Cerebellum (tissue), 4 donors: ENCODE measurements at places on chromosomes 2 and 18.

DNA sequence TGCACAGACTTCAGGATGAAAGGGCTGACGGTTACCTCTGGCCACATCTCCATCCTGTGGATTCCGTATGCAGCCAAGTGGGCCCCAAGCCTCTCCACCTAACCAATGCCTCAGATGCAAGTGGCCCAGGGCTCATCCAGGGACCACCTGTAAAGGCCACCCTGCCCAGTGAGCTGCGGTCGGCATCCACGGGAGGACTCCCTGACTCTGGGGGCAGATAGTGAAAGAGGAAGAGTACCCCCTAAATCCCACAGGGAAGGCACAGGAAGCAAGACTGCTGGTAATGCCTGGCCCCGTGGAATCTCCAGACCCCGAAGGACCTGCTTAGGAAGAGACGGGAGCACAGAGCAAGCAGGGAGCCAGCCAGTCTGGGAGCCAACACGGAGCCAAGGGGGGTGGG lies 11.2 kb upstream of the TPO start:
- DNase-seq, result no peak

DNA sequence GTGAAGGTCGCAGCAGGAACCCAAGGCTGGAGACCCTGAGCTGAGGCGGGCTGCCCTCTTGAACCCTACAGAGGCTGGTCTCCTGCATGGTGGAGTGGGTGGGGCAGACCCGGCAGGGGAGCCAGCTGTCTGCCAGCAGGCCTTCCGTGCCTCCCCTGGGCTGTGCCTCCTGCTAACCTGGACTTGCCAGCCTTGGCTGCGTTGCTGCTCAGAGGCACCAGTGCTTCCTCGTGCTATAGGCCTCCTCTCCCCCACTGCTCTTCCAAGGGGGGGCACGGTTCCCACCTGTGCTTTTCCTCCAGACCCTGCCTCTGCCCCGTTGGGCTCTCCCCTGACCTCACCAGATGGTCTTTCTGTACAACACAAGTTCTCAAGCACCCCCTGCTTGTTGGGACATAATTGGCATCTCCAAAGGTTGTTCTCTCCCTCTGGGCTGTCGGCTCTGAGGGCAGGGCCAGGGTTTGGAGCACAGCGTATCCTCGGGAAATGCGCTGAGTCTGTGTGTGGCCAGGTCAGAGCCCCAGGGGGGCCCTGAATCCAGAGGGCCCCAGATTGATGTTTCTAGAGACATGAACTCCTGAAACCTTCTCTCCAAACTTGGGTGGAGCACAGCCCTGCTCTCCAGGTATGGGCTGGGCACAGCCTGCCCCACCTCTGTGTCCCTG lies 6.7 kb downstream of the ARHGEF4 start:
- DNase-seq, result no peak

DNA sequence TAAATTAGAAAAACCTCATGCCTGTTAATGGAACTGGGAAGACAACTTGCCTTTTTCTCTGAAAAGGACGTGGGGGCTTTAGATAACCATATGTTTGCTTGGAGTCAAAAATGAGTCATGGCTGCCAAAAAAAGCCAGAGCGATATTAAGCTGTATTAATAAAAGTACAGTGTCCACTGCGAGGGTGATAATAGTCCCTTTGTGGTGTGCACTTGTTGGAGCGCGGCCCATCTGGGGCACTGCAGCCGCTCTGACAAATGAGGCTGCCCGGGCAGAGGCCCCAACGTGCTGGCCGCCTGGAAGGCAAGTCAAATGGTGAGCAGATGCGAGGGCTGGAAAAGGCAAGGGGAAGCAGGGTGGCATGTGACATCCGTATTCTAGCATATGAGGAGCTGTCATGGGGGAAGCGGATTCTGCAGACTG lies 103.3 kb upstream of the NCK2 start:
- peak; percentile 77 for DNase-seq

GRCh38 chr18:56574861-56575260 lies 63.5 kb downstream of the TXNL1 start:
- DNase-seq, result no peak

DNA sequence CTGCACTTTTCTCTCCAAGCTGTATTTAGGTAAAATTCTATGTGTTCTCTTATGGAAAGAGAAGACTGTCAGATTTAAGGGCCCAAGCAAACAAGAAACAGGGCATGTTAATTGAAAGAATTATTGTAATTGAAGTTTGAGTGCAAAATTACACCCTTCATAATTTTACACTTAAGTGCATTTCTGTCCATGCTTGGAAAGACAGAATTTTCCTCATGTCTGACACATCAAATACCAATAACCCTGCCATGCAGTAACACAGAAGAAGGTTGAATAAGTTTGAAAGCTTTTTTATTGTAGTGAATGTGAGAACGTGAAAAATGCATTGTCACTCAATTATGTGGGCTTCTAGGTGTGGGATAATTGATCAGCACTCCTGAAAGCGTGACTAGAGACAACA lies 52.9 kb upstream of the PARD3B start:
- no peak for DNase-seq

- no peak for DNase-seq
Measured at GRCh38 chr2:232538671-232539070, 821 bp upstream of the CHRNG start.

DNA sequence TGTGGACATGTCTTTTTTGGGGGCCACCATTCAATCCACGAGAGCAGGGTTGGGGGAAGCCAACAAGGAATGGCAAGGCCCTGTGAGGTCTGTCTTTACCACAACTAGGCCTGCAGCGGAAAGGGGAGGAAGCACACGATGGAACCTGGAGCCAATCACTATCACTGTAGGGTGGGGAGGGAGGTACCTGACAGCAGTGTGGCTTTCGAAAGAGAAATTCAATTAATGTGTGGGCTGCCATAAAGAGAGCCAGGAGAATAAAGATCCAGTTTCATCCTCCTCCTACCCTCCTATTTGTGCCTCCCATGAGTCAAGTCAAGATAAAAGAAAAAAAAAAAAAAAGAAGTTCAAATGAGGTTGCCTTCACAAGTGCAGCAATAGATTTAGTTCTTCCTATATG lies 18.9 kb upstream of the RBMS1 start:
- no peak for DNase-seq

GRCh38 chr18:3401669-3402620 lies 48.0 kb upstream of the TGIF1 start:
- DNase-seq, result no peak
